ENCODE measurements at places on chromosomes 5 and 9.

DNA sequence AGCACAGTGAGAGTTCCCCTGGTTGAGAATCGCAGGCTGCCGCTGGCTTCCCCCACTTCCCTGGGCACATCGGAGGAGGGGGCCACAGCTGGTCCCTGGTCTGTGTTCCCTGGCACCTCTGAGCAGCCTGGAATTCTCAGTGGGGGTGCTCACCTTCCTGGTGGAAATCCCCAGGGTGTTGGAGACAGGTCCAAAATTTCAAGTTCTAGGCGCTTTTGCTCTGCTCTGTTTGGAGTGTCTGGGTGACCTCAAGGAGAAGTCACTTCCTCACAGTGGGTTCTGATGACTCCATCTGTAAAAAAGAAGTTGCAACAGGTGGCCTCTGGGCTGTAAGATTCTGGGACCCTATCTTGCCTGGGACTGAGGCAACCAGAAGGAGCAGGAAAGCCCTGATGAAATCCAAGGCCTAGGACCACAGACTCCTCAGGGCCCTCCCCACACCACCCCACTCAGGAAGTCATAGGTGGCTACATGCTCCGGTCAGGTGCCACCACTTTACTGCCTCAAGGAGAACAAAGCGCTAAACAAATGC lies at the start of gene TRAF1:
Gene TRAF1, minus strand, starts transcription at position 400 of the 532 bp plus-strand sequence. CDS start 721 bp downstream, outside the sequence.
- peak; percentile 83 for DNase-seq

GRCh38 chr5:50301756-50302155 lies 139.3 kb downstream of the EMB start:
- DNase-seq, result no peak

GRCh38 chr9:131799177-131799823 lies 59.4 kb upstream of the RAPGEF1 start:
- DNase-seq, result peak; percentile 72

GRCh38 chr5:115431116-115431515 lies 113.5 kb downstream of the FEM1C start:
- DNase-seq, result no peak

DNA sequence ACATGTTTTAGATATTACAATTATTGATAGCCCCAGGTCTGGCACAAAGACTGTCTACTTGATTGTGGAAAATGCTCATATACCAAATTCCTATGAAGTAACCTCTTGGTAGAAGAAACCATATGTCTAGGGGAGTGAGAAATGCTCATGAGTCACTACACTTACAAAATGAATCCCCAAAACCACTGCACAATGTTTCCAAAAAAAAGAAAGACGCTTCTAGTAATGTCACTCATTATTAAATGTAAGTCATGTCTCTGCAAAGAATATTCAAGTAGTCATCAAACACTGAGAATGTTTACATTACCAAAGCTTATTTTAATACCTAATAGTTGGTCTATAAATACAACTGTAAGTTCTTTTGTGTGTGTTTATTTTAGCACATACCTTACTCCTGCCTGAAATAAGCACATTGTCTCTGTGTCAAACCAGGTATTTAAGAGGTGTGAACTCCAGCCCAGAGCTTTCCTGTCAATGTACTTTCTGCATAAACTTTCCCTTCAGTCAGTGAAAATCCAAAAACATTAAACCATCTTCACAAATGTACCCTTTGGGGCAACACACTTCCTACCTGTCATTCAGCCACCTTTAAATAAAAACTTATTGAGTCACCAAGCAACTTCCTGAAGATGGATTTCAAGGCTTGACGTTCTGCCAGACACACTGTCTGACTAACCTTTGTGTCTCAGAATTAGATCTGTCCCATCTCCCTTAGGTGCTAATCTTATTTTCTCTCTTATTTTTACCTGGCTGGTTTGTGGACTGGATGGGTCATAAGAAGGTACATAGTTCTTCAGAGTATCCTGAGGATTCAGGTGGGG lies 194.0 kb downstream of the NFIB start:
- no peak for DNase-seq

GRCh38 chr9:109767404-109767803 lies 12.6 kb upstream of the PALM2AKAP2 start:
- DNase-seq, result no peak

- DNase-seq, result no peak
Measured at GRCh38 chr5:138961221-138961620, 86.1 kb upstream of the LRRTM2 start.
